EH (cell line): ENCODE measurements at places on chromosomes 1 and 21.

GRCh38 chr1:13908128-13908527, 208.1 kb downstream of the PRDM2 start:
- DNase-seq = no peak

DNA sequence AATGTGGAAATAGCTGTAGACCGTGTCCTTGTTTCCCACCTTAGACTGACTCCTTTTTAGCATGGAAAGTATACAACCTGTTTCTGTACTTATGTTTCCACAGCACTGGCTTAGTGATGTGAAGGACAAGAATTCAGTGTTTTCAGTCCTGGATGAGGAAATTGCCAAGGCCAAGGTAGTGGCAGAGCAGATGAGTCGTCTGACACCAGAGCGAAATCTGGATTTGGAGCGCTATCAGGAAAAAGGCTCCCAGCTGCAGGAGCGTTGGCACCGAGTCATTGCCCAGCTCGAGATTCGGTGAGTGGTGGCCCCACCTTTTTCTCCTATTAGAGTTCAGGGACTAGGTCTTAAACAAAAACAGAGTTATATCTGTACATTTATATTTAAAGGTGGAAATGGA, 112.6 kb downstream of the MACF1 start:
- DNase-seq = no peak

GRCh38 chr1:161801955-161802354, 35.8 kb downstream of the ATF6 start:
- DNase-seq = no peak

- no peak for DNase-seq
These were observed 41.5 kb upstream of the SDC3 start for GRCh38 chr1:30950053-30950452.

- DNase-seq = peak; percentile 38
These were observed 66.3 kb upstream of the LRRC8D start for GRCh38 chr1:89754518-89754917.

- no peak for DNase-seq
These were observed 253.7 kb downstream of the HHAT start for GRCh38 chr1:210582205-210582970.

- peak; percentile 57 for DNase-seq
These were observed 27.5 kb upstream of the COL9A2 start for GRCh38 chr1:40344597-40344996.

GRCh38 chr1:84347932-84348555, 46.5 kb downstream of the SAMD13 start:
- DNase-seq = no peak

- no peak for DNase-seq
These were observed 48.4 kb downstream of the B3GALT5 start for GRCh38 chr21:39661121-39661520.

GRCh38 chr21:34688145-34688544, 19.4 kb downstream of the CLIC6 start:
- DNase-seq = no peak

GRCh38 chr1:18535391-18536210, 54.9 kb downstream of the KLHDC7A start:
- DNase-seq = no peak

GRCh38 chr1:43716559-43717281, 9.4 kb downstream of the ST3GAL3 start:
- DNase-seq = no peak

DNA sequence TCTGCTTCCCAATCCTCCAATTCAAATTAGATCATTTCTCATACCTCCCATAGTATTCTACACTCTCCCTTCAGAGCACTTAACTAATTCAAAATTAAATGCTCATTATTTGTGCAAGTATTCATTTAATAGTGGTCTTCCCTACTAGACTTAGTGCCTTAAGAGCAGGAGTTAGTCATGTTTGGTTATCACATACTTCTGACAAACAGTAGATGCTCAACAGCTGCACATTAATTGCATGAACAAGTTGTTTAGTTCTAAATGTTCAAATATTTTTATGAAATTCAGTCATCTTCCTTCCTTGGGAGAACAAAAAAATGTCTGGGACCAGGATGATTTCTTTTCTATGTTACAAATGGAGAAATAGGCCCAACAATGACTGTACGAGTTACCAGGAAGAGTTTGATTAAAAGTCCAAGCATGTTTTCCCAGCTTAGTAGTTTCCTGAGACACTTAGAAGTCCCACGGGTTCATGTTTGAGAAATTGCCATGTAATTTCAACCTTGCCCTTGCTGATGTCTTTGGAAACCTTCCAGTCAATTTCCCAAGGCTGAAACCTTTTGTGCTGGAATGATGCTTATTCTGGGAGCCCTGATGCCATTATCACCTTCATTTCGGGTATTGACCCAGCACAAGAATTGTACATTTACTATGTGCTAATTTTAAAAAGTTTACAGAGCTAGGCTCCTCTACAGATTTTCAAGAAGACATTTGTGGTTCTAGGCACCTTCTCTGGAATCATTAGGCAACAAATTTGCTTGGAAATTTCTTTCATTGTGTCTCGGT, 437.9 kb upstream of the PLXNA2 start:
- peak; percentile 27 for DNase-seq

DNA sequence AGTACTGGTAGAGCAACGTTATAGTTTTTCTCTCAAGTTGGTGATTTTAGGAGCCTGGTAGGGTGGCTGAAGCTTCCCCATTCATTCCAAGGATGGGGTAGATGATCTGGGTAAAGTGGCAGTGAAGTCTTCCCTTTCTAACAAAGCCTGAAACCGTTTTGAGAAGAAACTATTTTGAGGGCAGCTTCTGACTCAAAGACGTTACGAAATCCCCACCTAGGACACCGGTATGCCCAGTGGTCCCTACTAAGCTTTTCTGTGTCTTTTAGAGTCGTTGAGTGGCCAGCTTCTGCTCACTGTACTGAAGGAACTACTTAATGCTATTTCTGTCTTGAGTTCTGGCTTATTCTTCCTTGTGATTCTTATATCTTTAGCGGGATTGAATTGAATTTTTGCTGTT, 1.4 kb downstream of the WDTC1 start:
- peak; percentile 40 for DNase-seq

- DNase-seq = peak; percentile 95
These were observed 30.3 kb downstream of the PTPRC start for GRCh38 chr1:198669023-198669698.

DNA sequence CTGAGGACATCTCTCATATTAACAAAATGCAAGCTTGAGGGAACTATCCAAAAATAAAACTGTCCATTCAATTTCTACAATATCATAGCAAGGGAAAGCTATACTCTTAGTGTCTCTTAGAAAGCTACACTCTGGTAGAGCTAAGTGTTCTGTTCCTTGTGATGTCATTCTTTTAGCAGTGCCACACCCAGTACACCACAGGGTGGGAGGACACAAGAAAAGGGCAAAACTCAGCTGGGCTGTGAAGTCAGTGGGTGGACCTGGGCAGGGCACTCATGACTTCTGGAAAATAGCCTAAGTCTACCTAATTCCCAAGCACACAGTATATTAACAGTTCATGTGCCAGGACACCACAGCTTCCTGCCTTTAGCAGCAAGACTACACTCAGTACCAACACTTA, 42.2 kb upstream of the TNFSF4 start:
- no peak for DNase-seq

DNA sequence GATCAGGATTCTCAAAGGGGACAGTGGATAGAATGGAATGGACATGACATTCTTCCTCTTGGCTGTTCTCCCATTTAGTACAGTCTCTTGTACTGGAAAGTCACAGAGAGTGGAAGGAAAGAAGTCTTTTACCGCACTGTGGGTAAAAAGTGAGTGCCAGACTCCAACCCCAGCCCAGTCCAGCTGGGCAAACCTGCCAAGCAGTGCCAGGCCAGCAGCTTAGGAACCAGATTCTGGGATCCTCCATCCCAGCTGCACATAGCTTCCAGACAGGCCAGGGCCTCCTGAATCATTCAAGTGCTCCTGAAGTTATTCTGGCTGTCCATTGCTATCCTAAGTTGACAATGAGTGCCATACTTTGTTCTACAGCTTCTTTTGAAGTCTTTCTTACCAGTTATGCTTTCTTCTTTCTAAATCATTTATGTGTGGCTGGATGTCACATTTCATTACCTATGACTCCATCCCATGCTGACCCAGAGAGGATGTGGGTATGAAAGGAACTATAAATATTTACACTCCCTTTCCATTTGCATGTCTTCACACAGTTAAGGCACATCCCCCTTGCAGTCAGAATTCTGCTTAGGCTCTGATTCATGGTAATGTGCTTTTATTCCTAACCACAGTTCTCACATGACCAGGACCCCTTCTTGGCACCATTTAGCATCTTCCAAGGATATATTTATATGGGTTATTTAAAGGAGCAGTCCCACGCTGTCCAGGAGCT, 88.9 kb downstream of the AK5 start:
- DNase-seq = peak; percentile 98

DNA sequence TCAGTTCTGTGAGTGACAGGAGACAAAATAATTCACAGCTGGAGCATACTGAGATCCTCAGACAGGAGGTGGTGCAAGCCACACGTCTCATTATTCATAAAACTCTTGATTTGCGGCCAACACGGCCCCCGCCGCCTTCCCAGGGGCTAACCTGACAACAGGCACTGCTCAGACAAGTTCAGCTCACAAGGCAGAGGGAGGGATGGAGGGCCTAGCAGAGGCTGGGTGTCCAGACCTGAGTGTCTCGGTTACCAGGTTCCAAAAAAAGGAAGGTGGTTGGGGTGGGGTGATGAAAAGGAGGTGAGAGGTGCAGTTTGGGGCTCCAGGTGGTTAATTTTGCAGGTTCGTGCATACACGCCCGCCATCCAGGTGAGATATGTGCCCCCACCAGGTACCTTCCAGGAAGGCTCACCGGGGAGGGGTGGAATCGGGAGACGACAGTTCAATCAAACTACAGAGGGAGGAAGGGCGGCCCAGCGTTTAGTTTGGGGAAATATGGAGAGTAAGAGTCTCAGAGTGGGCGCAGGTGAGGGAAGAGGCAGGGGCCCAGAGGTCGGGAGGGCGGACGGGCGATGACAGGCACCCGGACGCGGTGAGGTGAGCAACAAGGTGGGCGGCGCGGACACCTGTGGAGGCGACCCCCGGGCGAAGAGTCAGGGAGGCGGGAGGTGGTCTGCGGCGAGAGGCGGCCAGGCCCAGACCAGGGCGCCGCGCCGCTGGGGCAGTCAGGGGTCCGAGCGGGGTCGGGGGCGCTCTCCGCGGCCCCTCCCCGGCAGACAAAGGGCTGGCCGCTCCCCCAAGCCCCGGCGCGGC, 629 bp downstream of the CTNNBIP1 start:
- DNase-seq = no peak

- peak; percentile 42 for DNase-seq
These were observed 45.6 kb upstream of the FASLG start for GRCh38 chr1:172613294-172613693.

DNA sequence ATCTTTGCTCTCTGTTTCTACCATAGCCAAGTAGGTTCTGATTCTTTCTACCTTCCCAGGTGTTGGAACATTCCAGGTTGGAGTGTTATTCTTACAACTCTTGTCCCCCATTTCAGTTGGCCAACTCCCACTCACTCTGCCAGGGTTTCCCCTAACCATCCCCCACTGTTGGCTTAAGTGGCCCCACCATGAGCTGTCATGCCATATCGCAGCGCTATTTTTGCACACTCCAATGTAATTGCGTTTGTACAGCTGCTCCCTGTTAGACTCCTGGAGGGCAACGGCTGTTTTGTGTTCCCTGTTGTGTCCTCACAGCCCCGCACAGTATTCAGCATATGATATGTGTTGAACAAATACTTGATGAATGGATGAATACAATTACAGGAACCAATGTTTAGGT, 117.7 kb upstream of the ETS2 start:
- DNase-seq = no peak

- peak; percentile 70 for DNase-seq
These were observed 51.2 kb upstream of the SYNC start for GRCh38 chr1:32753532-32754316.

- DNase-seq = no peak
These were observed 13.0 kb upstream of the ST6GALNAC5 start for GRCh38 chr1:76854255-76854654.

DNA sequence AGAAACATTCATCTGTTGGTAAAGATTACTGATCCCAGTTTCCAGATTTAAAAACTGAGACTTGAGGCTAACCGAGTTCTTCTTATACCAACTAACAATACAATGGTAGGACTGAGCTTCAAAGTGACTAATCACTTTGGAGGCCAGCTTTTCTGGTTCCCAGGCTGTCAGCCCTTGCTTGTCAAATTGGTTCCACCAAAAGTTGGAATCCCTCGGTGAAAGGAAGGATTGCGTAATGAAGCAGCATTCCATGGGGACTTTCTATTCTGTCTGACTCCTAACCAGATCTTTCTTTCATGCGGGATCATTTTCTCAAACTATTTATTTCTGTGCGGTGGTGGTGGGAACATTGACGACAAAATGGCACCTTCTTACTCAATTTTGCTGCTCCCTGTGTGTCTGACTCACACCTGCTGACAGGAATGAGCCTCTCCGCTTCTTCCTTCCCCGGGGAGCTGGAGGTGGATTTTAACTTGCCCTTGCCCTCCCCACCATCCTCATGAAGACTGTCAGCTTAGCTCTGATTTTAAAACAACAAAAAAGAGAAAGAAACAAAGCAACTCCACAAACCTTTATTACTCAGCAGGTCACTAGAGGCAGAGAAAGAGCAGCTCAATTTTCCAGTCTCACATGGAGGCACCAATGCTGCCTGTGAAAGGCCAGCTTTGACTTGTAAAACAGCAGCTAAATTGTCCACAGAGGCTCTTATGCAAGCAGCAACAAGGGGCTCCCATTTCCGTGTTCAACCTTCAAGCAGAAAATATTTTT, 32.9 kb upstream of the RASAL2 start:
- DNase-seq = peak; percentile 97

DNA sequence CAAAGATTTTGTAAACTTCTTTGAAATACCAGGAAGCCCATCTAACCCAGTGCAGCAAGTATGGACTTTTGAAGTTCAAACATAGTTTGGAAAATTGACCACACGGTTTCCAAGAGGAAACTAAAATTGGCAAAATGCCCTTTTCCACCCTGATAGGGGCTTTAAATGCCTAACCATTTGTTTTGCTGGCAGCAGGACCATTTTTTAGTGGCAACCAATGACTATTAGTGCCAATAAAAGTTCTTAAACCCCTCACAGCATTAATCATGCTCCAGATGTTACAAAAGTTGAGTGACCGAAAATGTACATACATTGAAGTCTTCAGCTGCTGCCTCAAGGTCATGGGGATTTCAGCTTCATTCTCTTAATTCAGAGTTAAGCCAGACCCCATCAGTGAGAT, 46.4 kb upstream of the ENAH start:
- peak; percentile 14 for DNase-seq
